ENCODE measurements at places on chromosomes 12 and 14.

- no peak for DNase-seq
These were observed 22.0 kb downstream of the VSX2 start for GRCh38 chr14:74261288-74261687.

DNA sequence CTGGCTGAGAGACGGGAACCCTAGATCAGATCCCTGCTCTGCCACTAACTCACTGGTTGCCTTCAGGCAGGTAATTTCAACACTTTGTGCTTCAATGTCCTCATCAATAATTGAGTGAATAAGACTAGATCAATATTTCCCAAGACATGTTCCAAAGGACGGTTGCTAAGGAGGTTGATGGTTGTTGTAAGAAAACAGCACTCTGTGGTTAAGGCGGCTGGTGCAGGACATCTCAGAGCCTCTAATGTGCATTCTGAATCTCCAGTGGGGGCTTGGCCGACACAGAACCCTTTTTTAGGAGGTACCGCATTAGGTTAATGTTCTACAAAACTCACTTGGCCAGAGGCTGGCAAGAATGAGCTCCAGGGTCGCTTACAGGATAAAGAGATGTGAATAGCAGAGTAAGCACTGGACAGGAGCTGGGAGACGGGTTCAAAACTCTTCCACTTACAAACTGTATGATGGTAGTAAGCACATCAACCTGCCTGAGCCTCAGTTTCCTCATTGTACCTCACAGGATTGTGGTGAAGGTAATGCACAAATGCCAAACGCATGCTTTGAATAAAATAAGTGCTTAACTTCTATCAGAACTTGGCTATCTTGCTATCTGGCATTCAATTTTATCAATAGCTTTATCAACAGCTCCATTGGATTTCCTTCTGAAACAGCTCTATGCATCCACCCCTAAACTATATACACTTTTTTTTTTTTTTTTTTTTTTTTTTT, 136.9 kb upstream of the PARP11 start:
- DNase-seq = no peak

DNA sequence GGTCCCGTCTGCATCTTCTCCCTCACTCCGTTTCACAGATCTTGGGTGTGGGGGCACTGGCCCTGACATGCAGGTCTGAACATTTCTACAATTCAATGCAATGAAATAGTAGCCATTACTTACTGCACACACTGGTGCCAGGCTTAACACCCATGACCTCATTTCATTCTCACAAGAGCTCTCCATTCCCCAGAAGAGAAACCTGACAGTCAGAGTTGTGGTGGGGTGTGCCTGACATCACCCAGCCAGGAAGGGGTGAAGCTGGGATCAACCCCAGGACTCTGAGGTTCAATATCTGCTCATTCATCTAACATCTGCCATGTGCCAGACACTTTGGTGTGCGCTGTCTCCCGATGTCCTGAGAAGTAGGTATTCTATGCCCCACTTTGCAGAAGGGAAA, 34.7 kb downstream of the MVK start:
- DNase-seq = no peak

DNA sequence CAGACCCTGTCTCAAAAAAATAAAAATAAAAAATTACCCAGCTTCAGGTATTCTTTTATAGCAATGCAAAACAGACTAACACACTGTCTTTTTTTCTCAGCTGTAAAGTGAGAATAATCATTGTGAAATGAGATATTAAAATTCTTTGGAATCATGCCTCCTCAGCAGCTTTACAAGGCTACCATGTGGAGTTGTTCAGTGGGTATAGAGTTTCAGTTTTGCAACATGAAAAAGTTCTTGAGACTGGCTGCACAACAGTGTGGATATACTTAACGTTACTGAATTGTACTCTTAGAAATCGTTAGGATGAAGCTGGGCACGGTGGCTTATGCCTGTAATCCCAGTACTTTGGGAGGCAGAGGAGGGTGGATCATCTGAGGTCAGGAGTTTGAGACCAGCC, 15.7 kb upstream of the MAPKAPK5 start:
- no peak for DNase-seq

- no peak for DNase-seq
These were observed 2.4 kb upstream of the CCDC85C start for GRCh38 chr14:99606359-99606758.

- no peak for DNase-seq
These were observed 341.1 kb upstream of the FLRT2 start for GRCh38 chr14:85188836-85189235.

GRCh38 chr12:74689929-74690328, 152.3 kb downstream of the ATXN7L3B start:
- DNase-seq = no peak

DNA sequence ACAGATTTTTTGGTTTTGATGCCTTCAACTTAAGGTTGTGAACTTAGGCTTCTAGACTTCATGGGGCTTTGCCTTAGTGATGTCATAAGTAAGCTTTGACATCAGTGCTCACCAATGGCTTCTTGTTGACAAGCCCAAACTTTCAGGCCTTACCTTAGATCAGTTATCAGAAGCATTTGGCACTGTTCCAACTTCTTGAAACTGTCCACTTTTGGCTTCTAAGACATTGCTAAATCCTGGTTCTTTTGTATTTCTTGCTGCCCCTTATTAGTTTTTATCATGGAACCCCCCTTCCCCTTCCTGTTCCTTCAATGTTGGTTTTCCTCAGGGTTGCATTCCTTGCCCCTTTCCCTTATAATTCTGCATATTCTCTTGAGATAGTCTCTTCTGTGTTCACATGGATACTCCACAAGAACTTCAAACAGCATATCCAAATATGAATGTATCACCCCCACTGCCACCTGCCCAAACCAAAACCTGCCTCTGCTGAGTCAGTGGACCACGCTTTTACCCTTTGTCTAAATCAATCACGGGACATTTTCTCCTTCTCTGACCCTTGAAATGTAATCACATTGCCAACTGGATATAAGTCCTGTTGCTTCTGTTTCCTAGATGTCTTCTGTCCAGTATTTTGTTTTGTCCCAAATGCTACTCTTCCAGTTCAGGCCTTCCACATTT, 7.9 kb downstream of the PFKM start:
- DNase-seq = no peak

GRCh38 chr12:57744194-57744776, 554 bp upstream of the TSPAN31 start:
- no peak for DNase-seq

- DNase-seq = no peak
These were observed 214.5 kb upstream of the IGF1 start for GRCh38 chr12:102694903-102695302.

- no peak for DNase-seq
These were observed 9.1 kb downstream of the CREBL2 start for GRCh38 chr12:12620730-12621315.

- no peak for DNase-seq
These were observed 25.9 kb upstream of the MAPKAPK5 start for GRCh38 chr12:111816065-111816615.

- DNase-seq = no peak
These were observed 175.9 kb downstream of the TRHDE start for GRCh38 chr12:72448089-72448488.
